ENCODE measurements at places on chromosomes 16 and 17.

GRCh38 chr16:11583166-11583565, 3.6 kb downstream of the LITAF start:
- DNase-seq, result no peak

DNA sequence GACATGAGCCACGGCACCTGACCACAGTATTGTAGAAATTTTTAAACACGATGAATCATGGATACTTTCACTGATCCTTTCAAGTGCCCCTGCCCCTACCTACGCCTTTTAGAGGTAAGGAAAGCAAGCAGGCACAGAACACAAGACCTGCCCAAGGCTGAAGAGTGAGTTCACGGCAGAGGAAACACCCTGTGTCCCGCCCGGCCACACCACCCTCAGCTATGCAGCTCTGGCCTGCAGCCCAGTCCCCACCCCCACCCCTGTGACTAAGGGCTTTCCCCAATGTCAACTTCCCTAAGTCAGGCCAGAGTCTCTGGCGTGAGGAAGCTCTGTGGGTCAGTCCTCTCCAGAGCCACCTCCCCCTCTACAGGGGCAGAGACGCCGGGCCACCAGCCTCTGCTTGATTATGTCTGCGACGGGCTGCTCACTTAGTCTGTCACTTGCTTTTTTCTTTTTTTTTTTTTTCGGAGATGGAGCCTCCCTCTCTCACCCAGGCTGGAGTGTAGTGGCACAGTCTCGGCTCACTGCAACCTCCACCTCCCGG, 8.4 kb downstream of the SLC16A5 start:
- peak; percentile 27 for DNase-seq

DNA sequence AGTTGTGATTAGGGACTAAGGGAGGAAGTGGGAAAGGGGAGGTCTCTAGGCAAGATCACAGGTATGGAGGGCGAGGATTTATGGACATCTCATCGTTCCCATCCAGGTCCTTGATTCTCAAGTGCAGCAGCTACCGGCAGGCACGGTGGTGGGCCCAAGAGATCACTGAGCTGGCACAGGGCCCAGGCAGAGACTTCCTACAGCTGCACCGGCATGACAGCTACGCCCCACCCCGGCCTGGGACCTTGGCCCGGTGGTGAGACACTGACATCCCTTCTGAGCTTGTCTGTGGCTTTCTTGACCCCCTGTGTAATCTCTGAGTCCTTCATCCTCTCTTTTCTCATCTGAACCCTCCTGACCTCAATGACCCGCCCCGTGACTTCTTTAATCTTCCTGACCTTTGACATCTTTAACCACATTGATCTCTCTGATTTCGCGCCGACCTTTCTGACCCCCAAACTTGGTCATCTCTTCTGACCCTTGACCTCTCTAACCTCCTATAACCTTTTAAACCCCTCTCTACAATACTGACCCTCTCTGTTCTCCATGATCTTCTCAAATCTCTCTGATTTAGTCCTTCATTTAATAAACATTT, 3.8 kb downstream of the PLD2 start:
- DNase-seq, result no peak

DNA sequence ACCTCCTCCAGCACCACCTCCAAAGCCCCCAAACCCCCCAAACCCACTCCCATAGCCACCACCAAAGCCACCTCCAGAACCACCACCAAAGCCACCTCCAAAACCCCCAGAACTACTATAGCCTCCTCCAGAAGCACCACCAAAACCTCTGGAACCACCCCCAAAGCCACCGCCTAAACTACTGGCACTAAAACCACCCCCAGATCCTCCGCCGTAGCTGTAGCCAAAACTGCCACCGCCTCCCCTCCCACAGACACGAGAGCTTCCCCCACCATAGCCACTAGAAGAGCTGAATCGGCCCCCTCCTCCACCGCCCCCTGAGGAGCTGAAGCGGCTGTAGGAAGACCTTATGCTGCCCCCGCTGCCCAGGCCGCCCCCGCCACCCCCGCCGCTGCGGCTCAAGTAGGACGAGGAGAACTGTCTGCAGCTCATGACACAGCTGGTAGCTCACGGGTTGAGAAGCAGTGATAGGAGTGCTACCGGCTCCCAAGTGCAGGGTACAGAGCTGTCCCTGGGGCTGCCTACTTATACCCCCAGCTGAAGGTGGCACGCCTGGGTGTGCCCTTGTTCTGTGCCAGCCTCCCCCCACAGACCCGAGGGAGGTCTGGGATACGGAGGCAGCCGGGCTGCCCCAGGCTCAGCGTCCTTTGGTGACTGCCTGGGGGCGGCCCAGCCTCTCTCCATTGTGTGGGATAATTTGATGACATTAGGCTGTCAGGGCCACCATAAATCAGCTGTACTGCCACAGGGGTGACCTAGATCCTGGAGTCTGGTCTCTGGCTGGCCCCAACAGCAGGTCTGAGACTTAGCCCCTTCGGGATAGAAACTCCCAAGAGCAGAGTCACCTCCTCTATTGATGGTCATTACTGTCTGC, at the start of gene KRT9:
KRT9 (minus strand) TSS at position 499 of the 874 bp plus-strand sequence; CDS start at position 432, 67 bp downstream.
- no peak for DNase-seq

GRCh38 chr17:7367918-7368598, 12.8 kb upstream of the TNK1 start:
- no peak for DNase-seq

DNA sequence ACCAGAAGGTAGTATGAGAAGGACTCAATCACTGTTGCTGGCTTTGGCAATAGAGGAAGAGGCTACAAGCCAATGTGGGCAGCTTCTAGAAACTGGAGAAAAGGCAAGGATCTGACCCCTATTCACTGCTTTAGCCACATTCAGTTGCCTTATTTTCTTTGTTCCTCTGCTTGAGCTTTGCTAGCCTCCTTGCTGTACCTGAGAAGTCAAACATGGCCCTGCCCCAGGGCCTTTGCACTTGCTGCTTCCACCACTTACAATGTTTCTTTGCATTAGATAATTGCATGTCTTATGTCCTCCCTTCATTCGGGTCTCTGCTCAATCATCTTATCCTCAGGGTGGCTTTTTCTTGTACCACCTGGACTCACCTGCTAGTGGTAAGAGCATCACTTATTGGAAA, 15.8 kb downstream of the HS3ST4 start:
- no peak for DNase-seq

GRCh38 chr17:1003972-1004768, 7.2 kb downstream of the TIMM22 start:
- no peak for DNase-seq

DNA sequence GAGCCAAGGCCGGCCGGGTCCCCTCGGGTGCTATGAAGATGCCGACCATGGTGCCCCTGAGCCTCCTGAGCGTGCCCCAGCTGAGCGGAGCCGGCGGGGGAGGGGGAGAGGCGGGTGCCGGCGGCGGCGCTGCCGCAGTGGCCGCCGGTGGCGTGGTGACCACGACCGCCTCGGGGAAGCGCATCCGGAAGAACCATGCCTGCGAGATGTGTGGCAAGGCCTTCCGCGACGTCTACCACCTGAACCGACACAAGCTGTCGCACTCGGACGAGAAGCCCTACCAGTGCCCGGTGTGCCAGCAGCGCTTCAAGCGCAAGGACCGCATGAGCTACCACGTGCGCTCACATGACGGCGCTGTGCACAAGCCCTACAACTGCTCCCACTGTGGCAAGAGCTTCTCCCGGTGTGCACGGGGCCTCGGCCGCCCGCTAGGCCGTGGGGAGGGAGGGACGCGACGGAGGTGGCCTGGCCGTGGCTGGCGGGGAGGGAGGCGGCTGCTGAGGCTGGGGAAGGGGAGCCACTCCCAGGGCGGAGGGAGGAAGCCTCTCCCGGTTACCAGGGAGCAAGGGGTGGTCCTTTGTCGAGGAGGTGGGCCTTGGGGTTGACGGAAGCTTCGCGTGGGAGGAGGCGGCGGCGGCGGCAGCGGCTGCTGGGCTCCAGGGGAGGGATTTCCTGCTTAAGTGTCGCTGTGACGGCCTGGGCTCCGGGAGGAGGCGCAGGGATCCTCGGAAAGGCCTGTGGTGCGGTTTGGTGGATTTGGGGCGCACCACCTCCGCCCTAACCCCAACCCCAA, 1.3 kb downstream of the MAZ start:
- DNase-seq, result peak; percentile 91

GRCh38 chr17:8409966-8410882, 12.6 kb upstream of the RNF222 start:
- peak; percentile 7 for DNase-seq

DNA sequence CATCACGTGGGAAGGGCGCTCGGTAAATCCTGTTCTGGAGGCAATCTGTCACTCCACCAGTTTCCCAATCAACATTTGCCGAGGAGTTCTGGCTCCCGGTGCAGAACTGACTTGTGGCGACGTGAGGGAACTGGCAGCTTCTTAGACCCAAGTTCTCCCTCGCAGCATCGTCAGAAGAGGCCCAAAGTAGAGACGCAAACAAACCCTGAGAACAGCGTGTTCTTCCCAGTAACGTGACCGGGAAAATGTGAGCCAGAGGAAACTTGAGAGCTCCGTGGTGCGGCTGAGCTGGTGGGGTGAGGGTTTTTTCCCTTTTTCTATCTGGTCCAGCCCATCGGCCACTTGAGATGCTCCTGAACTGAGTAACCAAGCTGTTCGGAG, 158.9 kb upstream of the CACNG5 start:
- no peak for DNase-seq

- DNase-seq, result no peak
These were observed 605.4 kb upstream of the KIF2B start for GRCh38 chr17:53217311-53217710.

- no peak for DNase-seq
These were observed 1.1 kb downstream of the METTL16 start for GRCh38 chr17:2510559-2510958.

- no peak for DNase-seq
These were observed 91.3 kb downstream of the METRNL start for GRCh38 chr17:83170571-83171260.

DNA sequence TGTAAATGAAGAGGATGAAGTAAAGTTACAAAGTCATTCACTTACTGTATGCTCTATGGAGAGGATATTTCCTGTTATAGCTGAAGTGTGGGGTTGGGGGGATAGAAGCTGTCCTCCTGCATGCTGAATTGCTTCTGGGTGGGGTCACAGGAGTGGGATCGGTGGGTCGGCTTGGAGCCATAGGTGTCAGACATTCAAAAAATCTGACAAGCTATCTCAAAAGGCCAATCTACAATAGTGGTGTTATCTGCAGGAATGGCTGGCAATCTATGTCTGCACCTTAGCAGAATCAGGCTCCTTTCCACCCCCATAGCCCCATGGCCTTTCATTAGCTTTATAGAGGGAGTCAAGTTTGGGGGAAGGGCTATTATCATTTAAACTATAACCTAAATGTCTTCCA, 104.9 kb downstream of the ABCC12 start:
- no peak for DNase-seq

- DNase-seq, result no peak
These were observed 2.7 kb downstream of the HS3ST3B1 start for GRCh38 chr17:14303343-14304221.

DNA sequence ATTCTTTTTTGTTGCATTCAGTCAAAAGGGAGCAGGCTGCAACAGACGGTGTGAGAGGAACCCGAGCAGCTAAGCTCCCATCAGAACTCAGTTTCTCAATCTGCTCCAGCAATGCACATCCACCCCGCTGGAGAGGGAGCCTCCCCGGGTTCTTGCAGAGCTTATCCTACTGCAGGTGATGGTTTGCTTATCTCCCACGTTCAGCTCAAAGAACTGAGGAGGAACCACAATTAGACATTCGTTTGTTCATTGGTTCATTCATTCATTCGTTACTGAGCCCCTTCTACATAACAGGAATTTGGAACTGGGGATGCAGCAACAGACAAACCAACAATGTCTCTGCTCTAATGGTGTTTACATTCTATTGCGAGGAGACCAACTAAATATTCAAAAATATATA, 22.2 kb upstream of the ALOX15 start:
- DNase-seq, result no peak

DNA sequence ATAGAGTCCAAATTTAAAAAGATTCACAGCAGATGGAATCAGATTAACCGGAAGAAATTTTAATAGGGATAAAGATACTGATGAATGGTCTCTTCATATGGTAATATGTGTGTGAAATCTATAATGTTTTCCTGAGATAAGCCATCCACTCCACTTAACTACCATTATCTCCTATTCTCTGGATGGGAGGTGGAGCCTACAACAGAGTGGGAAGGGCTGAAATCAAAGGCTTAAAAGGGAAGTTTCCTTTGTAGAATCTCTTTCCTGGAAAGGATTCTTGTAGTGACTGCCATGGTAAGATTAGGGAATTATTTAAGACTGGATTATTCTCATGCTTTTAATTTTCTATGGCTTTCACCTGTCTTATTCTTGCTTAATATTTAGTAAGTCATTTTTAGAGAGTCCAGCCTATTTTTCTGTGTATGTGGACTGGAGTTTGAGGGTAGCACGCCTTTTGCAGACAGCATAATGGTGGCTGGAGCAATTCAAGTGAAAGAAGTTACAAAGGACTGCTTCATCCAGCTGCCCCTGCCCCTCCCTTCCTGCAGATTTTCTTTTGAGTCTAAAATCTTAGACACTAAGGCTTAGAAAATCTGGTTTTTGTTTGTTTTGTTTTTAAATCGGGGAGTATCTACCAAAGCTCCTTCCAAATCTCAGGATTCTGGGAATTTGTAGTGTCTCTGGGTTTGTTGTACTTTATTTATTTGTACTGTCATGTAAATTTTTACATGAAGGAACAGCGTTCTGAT, 26.5 kb downstream of the KAT7 start:
- DNase-seq, result no peak

DNA sequence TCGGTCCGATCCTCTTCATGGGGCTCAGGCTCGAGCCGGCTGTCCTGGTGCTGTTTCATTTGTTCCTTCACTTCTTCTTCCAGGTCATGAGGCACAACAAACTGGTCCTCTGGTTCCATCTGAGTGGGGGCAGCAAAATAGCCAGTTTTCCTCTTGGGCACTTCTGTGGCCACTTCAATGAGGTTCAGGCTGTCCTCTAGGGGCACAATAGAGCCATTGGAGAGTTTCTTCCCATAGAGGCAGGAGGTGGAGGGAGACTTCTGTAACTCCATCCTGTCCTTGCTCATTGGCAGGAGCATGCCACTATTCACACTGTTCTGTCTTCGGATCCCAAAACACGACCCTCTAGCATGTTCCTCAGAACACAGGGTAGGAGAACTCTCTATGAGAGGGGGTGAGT, 22.9 kb downstream of the MARVELD3 start:
- no peak for DNase-seq

- no peak for DNase-seq
These were observed 4.7 kb downstream of the RNASEK start for GRCh38 chr17:7016886-7017826.

- DNase-seq, result no peak
These were observed 251.1 kb upstream of the PSMD7 start for GRCh38 chr16:74045513-74045912.

- DNase-seq, result no peak
These were observed 128.8 kb downstream of the CYB561 start for GRCh38 chr17:63317166-63317840.
